ENCODE measurements at places on chromosomes 3 and 15. TPM values are rescaled to one million over a fixed set of nuclear protein-coding genes. Genes with fewer than 3 reads are reported as not detected.

Gene RTP3
- polyA plus RNA-seq = 0.06 TPM

Gene RAMAC
- 37.4 TPM for polyA plus RNA-seq

Gene MYL3
- not detected for polyA plus RNA-seq

DNA sequence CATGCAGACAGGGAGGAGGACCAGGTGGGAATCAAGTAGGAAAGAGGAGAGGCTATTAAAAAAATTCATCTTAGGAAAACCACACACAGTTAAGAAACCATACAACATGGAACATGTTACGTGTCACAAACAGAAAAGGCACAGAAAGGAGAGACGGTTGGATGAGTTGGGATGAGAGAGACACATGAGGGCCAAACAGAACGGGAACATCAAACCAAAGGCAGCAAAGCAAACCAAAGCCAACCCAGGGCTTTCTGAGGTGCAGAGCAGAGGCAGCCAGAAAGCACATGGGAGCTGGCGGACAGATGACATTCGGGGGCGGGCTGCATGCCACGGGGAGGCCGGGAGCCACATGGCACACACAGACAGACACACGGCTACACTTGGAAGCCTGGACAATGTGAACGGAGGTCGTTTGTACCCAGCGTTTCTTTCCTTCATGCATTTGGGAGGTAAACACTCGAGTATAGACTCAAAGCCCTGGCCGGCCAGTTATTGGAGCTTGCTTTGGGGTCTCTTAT, 8.6 kb upstream of the SEC13 start:
- DNase-seq = no peak

- DNase-seq = no peak
Observed at GRCh38 chr15:31510057-31510456, 183.4 kb downstream of the KLF13 start.

GRCh38 chr3:59563072-59563605, 513.3 kb upstream of the CFAP20DC start:
- DNase-seq = no peak

GRCh38 chr3:23620638-23621015, 185.1 kb upstream of the UBE2E1 start:
- no peak for DNase-seq
